ENCODE measurements at places on chromosomes 3 and 15. TPM values are rescaled to one million over a fixed set of nuclear protein-coding genes. Genes with fewer than 3 reads are reported as not detected.

- peak; percentile 93 for DNase-seq
Measured at GRCh38 chr15:77944002-77944867, 133.3 kb downstream of the TBC1D2B start.

GRCh38 chr3:21989341-21990042 is 238.5 kb upstream of the ZNF385D start:
- DNase-seq: no peak

GRCh38 chr15:86042226-86042625 is 37.4 kb upstream of the AGBL1 start:
- no peak for DNase-seq

DNA sequence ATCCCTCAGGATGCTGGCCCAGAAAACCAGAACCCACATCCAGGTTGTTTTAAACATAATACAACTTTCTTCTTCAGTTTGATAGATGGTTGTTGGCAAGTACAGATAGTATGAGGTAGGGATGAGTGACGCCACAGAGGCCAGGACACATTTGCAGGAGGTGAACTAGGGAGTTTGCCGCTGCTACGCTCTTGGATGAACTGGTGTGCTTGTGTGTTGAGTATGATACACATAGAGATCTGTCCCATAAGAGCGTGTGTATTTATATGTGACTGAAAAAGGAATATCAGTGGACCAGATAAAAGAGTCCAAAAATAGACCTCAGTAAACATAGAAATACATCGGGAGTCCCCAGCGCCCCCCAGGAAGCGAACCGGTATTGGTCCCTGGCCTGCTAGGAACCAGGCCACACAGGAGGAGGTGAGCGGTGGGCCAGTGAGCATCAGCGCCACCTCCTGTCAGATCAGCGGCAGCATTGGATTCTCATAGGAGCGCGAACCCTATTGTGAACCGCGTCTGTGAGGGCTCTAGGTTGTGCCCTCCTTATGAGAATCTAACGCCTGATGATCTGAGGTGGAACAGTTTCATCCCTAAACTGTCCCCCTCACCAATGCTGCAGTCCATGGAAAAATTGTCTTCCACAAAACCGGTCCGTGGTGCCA is 98.1 kb downstream of the LRRK1 start:
- no peak for DNase-seq

Gene SLCO2A1
- total RNA-seq: 111 TPM

DNA sequence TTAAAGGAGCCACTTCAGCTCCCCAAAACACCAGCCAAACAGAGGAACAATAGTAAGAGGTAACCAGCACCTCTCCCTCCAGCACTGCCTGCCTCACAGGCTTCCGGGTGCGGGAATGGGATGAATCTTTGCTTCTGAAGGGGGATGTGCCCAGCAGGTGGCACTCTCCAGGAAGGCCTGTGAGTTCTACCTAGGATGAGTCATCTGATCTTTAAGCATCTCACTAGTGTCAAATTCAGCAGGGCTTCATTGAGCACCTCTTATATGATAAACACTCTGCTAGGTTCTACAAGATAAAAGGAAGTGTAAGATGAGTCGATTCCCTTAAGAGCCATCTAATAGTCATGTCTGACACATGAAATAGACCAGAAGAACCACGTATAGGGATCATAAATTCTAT is 237.4 kb upstream of the UMPS start:
- no peak for DNase-seq

- no peak for DNase-seq
Measured at GRCh38 chr3:151165226-151165625, 37.8 kb downstream of the GPR171 start.

- no peak for DNase-seq
Measured at GRCh38 chr15:50229336-50229735, 36.2 kb downstream of the HDC start.

GRCh38 chr3:127174284-127174683 is 18.6 kb upstream of the PRR23E start:
- DNase-seq: no peak

Gene ISLR2
- total RNA-seq: 0.64 TPM

Gene CILP
- total RNA-seq: 1.8 TPM

GRCh38 chr3:148796799-148797198 is 30.8 kb upstream of the CPB1 start:
- DNase-seq: no peak

DNA sequence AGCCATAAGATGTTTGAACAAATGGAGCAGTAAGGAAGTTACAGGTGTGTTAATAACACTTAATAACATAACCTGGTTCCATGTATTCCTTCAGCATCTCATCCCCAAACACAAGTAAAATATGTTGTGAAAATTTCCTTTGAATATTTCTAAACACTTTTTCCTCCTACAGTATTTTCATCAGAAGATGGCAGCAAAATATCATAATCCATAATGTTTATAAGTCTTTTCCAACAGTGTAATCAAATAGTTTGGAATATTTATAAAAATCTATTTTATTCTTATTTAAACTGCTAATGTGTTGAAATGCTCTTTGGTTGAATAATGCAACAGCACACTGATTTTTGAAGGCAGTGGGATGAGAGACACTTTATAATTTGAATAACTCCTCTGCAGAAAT is 1020.5 kb downstream of the OTOL1 start:
- no peak for DNase-seq

GRCh38 chr3:23811919-23812318 is 6.2 kb downstream of the UBE2E1 start:
- no peak for DNase-seq

Gene IL17RE
- total RNA-seq: 21.7 TPM

DNA sequence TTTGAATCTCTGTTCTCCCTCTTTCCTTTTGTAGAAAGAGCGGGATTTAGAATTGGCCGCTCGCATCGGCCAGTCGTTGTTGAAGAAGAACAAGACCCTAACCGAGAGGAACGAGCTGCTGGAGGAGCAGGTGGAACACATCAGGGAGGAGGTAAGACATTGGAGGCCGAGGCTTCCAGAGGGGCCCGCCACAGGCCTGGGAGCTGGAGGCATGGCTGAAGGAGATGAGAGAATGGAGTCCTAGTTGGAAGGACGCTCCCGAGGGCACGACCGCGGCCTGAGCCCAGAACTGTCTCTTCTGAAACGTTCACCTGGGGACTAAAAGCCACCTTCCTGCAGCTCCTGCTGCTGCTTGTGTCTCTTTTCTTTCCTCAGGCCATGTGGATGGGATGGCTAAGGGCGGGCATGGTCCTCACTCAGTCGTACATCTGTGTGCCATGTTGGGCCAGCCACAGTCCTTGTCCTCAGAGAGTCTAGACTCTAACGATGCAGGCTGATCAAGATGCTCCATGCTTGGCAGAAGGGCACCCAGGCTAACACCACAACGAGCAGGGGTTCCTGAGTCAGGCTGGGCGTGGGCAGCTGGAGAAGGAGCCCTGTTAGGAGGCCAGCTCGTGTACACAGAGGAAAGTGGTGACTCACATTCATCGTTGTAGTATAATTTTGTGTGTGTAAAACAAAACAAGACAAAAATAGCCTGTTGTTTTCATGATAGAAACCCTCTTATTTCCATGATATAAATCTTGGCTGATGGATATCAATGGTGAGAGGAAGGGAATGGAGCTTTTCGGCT is 81.1 kb downstream of the CCK start:
- peak; percentile 72 for DNase-seq

DNA sequence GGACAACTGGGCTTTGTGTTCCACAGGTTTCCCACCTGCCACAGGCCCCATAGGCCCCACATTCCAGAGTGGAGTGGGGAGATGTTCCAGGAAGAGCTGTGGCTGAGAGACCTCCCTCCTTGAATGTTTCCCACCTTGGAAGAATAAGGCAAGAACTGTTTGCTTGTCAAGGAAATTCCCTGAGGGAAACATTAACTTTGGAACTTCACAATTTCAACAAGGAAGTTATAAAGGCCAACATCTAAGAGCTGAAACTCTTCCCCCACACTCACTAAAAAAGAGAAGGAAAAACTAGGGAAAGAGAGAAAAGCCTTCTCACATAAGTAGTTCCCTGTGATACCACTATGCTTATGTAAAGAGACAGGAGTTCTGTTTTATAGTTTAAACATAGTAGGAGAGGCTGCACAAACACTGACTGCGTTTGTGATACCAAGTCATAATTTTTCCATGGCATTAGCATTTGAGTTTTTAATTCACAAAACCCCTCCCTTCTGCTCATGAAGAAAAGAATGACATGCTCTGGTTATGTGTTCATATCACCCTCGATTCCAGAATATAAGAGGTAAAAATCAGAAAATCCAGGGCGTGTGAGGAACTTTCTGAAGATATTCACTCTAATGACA is 39.8 kb upstream of the SPRED1 start:
- no peak for DNase-seq

DNA sequence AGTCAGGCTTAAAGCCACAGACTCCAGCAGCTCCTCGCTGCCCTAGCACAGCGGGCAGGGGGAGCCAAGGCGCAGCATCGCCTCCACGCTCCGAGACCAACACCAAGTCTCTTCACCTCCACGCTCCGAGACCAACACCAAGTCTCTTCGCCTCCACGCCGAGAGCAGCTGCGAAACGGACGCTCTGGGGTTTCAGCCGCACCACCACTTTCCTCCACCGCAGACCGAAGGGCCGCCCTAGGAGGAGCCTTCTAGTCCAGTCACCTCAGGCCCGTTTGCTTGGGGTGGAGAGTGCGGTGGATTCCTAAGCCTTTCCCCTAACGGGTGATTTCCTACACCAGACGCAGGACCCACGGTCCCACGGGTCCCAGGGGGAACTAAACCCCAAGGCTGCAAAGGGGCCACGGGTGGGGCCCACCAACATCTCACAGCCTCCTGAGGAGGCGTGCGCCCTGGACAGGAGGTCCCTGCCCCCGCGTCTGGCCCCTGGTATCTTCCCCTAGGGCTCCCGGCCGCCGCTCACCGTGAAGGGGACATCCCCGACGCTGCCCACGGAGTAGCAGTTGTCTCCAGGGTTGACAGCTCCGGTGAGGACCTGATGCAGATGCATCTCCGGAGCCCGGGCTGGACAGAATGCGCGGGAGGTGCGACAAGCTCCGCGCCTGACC is 501 bp downstream of the DMXL2 start:
- no peak for DNase-seq

DNA sequence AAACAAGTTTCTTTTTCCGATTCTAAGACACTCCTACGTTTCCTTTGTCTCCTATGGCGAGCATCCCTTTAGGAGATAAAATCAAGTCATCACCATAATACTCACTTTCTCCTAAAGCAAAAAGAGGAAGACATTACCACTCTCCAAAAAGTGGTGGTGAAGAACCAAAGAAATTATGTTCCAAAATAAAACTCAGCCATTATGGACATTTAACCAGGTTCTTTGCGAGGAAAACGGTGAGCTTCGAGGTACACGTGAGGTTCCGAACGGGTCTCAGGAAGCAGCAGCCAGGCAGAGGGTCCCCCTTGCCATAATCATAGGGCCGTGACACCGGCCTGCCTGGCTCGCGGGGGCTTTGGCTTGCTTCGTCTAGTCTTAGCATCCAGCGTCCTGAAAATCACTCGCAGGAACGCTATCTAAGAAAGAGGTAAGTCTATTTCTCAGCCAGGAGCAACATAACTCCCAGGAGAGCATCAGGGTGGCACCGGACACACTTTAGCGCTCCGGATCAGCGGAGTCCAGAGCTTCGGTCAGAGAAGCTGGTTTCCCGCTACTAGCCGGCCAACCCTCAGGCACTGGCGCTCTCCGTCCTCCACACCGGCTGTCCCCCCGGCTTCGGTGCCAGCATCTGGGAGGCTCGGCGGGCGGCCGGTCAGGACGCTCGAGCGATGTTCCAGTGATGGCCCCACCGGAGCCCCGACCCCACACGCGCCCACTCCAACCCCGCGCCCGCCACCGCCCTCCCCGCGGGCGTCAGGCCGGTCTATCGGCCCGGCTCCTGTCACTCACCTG is 581 bp downstream of the IP6K1 start:
- no peak for DNase-seq

DNA sequence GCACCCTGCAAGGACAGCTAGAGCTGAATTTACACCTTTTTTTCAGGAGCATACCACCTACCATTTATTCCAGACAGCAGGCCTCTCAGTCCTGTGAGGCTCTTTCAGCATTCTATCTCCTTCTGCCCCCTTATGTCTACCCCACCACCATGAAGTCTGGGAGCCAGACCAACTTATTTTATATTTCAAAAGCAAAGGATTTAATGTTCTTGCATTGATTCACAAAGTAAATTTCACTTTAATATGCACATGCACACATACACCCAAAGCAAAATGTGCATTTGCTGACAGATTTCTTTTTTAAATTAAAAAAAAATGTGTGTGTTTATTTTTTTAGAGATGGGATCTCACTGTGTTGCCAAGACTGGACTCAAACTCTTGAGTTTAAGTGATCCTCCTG is 264.2 kb upstream of the LRRC3B start:
- no peak for DNase-seq

Gene SLC25A20
- 14.4 TPM for total RNA-seq

DNA sequence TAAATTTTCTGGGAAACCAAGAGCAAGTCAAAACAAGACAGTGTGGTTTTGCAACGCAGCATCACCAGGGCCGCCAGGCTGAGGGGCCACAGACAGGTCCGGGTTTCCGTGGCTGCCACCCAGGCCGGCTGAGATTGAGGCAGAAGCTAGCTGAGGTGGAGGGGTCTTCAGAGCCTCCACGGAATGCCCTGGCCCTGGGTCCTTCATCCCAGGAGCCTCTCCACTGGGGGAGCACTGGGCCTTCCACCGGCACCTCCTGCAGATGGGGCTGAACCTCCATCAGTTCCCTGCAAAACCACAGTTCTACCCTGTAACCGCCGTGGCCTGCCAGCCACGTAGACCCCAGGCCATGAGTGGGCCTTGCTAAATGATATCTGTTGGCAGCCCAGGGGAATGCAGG is 152.7 kb downstream of the CHSY1 start:
- no peak for DNase-seq

DNA sequence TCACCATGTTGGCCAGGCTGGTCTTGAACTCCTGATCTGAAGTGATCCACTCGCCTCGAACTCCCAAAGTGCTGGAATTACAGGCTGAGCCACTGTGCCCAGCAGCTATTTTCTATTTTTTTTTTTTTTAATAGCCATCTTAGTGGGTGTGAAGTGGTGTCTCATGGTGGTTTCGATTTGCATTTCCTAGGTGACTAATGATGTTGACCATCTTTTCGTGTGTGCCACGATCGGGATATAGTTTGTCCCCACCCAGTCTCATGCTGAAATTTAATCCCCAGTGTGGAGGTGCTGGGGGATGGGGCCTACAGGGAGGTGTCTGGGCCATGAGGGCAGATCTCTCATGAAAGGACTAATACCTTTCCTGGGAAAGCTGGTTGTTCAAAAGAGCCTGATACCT is 41.8 kb upstream of the MUC13 start:
- DNase-seq: no peak

DNA sequence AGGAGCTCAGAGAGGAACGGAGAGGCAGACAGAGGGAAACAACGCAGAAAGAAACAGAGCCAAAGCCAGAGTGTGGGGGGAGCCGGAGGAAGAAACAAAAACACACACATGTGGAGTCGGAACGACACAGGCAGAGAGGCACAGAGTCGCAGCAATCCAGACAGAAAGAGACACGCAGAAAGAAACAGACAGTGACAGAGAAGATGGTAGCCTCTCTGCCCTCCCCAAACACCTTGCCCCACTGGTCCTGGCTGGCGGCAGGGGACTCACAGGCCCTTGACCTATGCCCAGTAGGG is 1.7 kb downstream of the NCKIPSD start:
- no peak for DNase-seq

- DNase-seq: no peak
Measured at GRCh38 chr15:52232327-52232726, 41.1 kb upstream of the GNB5 start.

GRCh38 chr3:9951962-9952805 is at the start of gene PRRT3:
Gene PRRT3 (minus strand): TSS chr3:9952408. CDS start chr3:9950115, 2,293 bp downstream.
- no peak for DNase-seq

Gene SLC12A8
- total RNA-seq: not detected

Gene GOLGA6L26
- total RNA-seq: not detected

- DNase-seq: no peak
Measured at GRCh38 chr15:35320158-35320780, 225.7 kb downstream of the DPH6 start.
